ENCODE measurements at places on chromosomes 5 and 9. TPM values are rescaled to one million over a fixed set of nuclear protein-coding genes. Genes with fewer than 3 reads are reported as not detected.
A peak's percentile ranks its signal among the peaks of the same experiment; 100 is the strongest.

GRCh38 chr5:34996261-34996660, 51.5 kb downstream of the AGXT2 start:
- H3K4me1 ChIP-seq = no peaks in the 10 kb centered on the region
- no peaks in the 10 kb centered on the region for H3K36me3 ChIP-seq
- H3K27me3 ChIP-seq = no peaks in the 10 kb centered on the region
- H3K27ac ChIP-seq = no peak overlapping the region
- DNase-seq = no peak

DNA sequence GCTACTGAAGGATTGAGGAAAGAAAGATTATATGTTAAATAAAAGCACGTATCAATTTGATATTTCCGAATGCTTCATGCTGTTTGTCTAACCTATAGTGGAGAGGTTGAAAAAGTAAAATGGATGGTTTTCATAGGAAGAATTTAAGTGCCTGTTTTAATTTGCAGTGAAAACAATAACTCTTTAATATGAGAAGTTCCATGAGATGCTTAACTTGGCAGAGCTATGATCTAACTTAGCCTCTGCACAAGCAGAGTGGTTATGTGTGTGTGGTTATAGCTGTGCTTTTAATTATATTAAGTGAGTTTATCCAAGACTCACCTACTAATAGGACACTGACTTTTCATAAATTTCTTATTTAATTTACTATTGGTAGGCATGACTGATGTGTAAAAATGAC, 57.4 kb downstream of the AOPEP start:
- no peak overlapping the region for H3K4me3 ChIP-seq
- no peak for DNase-seq
- no peak overlapping the region for H3K27ac ChIP-seq
- peaks cover 7% of the 10 kb centered on the region for H3K4me1 ChIP-seq
- H3K36me3 ChIP-seq = no peaks in the 10 kb centered on the region

- peak; percentile 82 for DNase-seq
- H3K4me3 ChIP-seq = no peak overlapping the region
- peak overlapping the region; percentile 56 for H3K27ac ChIP-seq
- H3K36me3 ChIP-seq = no peaks in the 10 kb centered on the region
Observed at GRCh38 chr5:179763215-179763945, 30.4 kb upstream of the LTC4S start.

GRCh38 chr5:142109331-142110045, 909 bp downstream of the NDFIP1 start:
- peak; percentile 39 for DNase-seq
- H3K36me3 ChIP-seq = no peaks in the 10 kb centered on the region

DNA sequence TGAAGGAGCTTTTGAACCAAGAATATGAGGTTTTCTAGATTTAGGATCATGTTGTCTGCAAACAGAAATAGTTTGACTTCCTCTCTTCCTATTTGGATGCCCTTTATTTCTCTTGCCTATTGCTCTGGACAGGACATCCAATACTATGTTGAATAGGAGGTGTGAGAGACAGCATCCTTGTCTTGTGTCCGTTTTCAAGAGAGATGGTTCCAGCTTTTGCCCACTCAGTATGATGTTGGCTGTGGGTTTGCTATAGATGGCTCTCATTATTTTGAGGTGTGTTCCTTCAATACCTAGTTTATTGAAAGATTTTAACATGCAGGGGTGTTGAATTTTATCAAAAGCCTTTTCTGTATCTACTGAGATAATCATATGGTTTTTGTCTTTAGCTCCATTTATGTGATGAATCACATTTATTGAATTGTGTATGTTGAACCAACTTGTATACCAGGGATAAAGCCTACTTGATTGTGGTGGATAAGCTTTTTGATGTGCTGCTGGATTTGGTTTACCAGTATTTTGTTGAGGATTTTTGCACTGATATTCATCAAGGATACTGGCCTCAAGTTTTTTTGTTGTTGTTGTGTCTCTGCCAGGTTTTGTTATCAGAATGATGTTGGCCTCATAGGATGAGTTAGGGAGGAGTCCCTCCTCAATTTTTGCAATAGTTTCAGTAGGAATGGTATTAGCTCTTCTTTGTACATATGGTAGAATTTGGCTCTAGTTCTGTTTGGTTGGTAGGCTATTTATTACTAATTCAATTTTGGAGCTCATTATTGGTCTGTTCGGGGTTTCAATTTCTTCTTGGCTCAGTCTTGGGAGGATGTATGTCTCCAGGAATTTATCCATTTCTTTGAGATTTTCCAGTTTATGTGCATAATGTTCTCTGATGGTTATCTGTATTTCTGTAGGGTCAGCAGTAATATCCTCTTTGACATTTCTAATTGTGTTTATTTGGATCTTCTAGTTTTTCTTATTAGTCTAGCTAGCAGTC, 41.2 kb upstream of the IFNE start:
- no peak overlapping the region for H3K27ac ChIP-seq
- no peak overlapping the region for H3K4me3 ChIP-seq
- H3K27me3 ChIP-seq = no peaks in the 10 kb centered on the region
- H3K4me1 ChIP-seq = no peaks in the 10 kb centered on the region

Gene C9orf153
- not detected for total RNA-seq

GRCh38 chr9:124010665-124011321, 775 bp upstream of the LHX2 start:
- H3K4me1 ChIP-seq = peaks cover 63% of the 10 kb centered on the region
- peak overlapping the region; percentile 76 for H3K4me3 ChIP-seq
- H3K36me3 ChIP-seq = no peaks in the 10 kb centered on the region
- peak; percentile 89 for DNase-seq
- H3K27me3 ChIP-seq = peaks cover 100% of the 10 kb centered on the region

Data from neural progenitor cell (in vitro differentiated cells).